ENCODE measurements at places on chromosomes 1 and 21.

DNA sequence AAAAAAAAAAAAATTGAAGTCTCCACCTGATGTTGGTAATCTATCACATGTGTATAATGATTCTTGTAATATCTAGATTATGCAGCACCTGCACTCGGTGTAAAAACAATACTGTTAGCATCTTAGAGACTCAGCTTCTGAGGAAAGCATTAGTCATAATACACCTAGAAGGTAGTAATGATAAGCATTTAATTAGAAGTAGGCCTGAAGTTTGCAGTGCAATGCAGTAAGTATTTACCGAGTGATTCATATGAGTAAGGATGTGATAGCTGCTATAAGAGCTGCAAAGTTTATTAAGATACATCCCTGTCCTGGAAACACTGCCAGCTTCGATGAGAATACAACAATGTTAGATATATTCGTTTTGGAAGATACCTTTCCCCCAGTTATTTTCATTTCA lies 196.4 kb downstream of the GREM2 start:
- no peak for DNase-seq

GRCh38 chr21:28426545-28426944 lies 566.1 kb downstream of the LTN1 start:
- no peak for DNase-seq

- no peak for DNase-seq
Observed at GRCh38 chr1:27973771-27974416, 14.1 kb downstream of the XKR8 start.

DNA sequence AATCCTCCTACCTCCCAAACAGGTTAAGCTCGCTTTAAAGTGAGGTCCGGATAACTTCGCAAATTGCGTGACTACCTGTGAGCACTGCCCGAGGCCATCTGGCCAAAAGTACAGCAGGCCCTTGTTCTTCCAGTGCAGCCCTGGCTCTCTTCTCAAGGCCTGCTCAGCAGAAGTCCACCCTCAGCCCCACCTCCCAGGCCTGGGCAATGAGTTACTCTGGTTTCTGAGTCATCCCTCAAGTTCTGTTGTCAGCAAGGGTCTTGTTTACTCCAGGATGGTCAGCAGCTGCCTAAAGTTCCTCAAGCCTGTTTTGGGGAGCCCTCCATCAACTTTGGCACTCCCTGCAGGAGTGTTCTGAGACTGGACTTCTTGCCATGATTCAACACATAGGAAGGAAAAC lies 101.7 kb downstream of the BCAR3 start:
- DNase-seq, result no peak

GRCh38 chr1:60170709-60171108 lies 97.1 kb upstream of the C1orf87 start:
- no peak for DNase-seq
